Calu3 (cell line): ENCODE measurements at places on chromosomes 1 and 21. TPM values are rescaled to one million over a fixed set of nuclear protein-coding genes. Genes with fewer than 3 reads are reported as not detected.

Gene AXDND1
- 0.50 and 0.64 TPM in 2 replicates for total RNA-seq

Gene IL12RB2
- total RNA-seq = not detected in 2 replicates

Gene ETV3L
- not detected in 2 replicates for total RNA-seq

Gene RGS4
- 0.21 TPM in 1 of 2 replicates, not detected in the other for total RNA-seq

Gene WNT3A
- not detected in 2 replicates for total RNA-seq

Gene TMEM183A
- total RNA-seq = 77.7 and 84.4 TPM in 2 replicates

Gene S100PBP
- total RNA-seq = 57.4 and 61.1 TPM in 2 replicates

Gene RUNX3
- 0.28 and 1.3 TPM in 2 replicates for total RNA-seq

Gene ANKRD35
- 0.22 TPM in 1 of 2 replicates, not detected in the other for total RNA-seq

Gene GRIK1
- not detected in 2 replicates for total RNA-seq

Gene UBXN10
- total RNA-seq = 0.33 and 0.37 TPM in 2 replicates

Gene RXRG
- not detected in 2 replicates for total RNA-seq

Gene PADI1
- 2.3 and 4.5 TPM in 2 replicates for total RNA-seq

Gene LAD1
- 209 and 244 TPM in 2 replicates for total RNA-seq

Gene NID1
- total RNA-seq = 4.4 and 8.6 TPM in 2 replicates

Gene KLHDC9
- 5.3 and 7.0 TPM in 2 replicates for total RNA-seq

Gene SPATA6
- total RNA-seq = 7.1 and 15.7 TPM in 2 replicates

Gene CELA3A
- total RNA-seq = not detected in 2 replicates

Gene ELAPOR1
- total RNA-seq = 0.45 TPM in 1 of 2 replicates, not detected in the other

Gene SYT2
- total RNA-seq = not detected in 2 replicates

Gene RNF186
- total RNA-seq = not detected in 2 replicates

Gene CFHR4
- not detected in 2 replicates for total RNA-seq

Gene TNFRSF14
- 24.4 and 33.4 TPM in 2 replicates for total RNA-seq
